T-helper 1 cell (primary cell): ENCODE measurements at places on chromosomes 7 and 10.

DNA sequence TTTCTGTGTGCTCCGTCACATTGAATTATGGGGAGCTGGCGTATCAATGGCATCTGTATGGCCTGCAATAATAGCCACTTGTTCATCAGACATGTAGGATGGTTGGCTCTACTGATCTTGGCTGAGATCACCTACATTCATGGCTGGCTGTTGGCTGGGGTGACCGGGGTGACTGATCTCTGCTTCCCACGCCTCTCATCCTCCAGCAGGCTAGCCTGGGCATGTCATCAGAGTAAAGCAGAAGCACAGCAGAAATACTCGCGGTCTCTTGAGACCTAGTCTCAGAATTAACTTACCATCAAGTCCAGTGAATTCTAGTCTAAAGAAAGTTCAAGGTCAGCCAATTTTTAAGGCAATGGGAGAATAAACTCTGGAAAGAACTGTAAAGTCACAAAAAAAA is 257.7 kb upstream of the GLI3 start:
- DNase-seq, result no peak

- no peak for DNase-seq
These were observed 61.3 kb downstream of the ABCB4 start for GRCh38 chr7:87413951-87414793.

DNA sequence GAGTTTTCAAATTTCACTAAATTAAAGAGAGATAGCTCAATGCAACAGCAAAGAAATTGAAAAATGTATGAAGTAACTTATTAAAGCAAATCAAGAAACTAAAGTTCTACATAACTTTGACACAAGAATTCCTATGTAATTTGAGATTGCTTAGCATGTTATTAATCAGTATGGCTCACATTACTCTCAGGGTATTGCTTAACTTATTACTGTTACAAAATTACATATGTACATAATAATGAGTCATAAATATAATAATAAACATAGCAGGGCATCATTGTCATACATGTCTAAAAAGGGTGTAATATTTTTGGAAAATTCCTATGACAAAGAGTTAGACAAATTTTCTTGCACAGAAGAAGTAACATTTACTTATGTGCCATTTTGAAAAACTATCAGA is 75.0 kb downstream of the ZWINT start:
- DNase-seq, result no peak

DNA sequence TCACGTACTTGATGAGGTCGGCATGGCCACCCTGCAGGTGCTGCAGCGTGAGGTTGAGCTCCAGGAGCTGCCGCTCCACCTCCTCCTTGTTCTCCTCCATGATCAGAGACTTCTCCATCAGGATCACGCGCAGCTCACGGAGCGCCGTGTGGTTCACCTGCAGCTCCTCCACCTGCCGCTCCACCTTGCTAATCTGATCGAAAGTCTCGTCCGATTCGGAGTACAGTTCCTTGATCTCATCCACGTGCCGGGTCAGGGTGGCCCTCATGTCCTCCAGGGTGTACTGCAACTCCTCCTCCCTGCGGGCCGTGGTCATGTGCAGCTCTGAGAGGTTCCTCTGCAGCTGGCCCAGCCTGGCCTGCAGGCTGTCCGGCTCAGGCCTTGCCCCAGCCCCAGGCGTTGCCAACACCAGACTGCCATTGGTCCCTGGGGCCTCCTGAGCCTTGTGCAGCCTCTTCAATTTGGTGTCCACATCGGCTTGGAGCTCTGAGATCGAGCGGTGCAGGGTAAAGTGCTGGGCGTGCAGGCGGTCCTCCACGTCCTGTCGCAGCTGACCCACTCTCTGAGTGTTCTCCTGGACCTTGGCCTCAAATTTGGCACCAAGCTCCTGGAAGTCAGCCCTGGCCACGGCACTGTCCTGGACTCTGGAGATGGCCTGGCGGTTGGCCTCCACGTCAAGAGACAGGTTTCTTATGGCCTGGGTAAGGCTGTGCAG is 13.9 kb downstream of the MMRN2 start:
- no peak for DNase-seq

- no peak for DNase-seq
These were observed 6.0 kb downstream of the SRGN start for GRCh38 chr10:69093933-69094332.

GRCh38 chr10:92811986-92812385 is 36.3 kb upstream of the EXOC6 start:
- no peak for DNase-seq

GRCh38 chr7:50793120-50793946 is 10.6 kb upstream of the GRB10 start:
- no peak for DNase-seq

DNA sequence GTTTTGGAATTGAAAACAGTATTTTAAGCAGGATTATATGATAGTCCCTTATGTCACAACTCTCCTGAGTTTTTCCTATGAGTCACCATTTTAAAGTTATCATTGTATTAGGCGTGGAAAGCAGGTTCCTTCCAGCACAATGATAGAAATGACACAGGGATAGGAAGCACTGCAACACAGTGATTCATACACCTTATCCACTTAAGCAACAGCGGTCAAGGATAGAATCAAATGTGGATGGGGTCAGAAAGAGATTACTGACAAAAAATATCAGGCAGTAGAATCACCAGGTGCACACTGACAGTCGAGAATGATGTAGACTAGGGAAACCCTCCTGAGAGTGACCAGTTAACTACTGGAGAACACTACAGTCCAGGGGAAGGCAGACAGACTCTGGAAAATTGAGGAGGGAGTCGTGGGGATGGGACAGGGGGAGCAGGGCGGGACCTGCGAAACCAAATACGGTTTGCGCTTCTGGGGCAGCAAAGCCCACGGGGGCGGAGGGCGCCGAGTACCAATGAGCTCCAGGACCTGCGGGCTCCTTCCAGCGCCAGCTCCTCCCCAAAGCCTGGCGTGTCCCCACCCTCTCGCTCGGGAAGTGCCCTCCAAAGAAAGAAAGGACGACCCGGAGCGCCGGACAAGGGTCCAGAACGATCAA is 479 bp downstream of the PNPLA8 start:
- DNase-seq, result no peak

- no peak for DNase-seq
These were observed 113.3 kb downstream of the DOCK4 start for GRCh38 chr7:112092709-112093395.

GRCh38 chr7:114086914-114087652 is 168.3 kb upstream of the PPP1R3A start:
- DNase-seq, result no peak

DNA sequence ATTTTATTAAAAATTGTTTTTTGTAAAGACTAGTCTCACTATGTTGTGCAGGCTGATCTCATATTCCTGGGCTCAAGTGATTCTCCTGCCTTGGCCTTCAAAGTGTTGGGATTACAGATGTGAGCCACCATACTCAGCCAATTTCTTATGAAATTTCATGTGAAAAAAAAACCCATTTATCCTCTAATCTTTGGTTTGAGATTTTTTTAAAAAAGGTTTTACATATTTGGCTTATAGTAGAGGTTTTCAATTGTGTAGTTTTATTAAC is 35.5 kb upstream of the ZNF32 start:
- DNase-seq, result no peak
